NCI-H1092 (cell line): ENCODE measurements at places on chromosomes 5 and 9.

DNA sequence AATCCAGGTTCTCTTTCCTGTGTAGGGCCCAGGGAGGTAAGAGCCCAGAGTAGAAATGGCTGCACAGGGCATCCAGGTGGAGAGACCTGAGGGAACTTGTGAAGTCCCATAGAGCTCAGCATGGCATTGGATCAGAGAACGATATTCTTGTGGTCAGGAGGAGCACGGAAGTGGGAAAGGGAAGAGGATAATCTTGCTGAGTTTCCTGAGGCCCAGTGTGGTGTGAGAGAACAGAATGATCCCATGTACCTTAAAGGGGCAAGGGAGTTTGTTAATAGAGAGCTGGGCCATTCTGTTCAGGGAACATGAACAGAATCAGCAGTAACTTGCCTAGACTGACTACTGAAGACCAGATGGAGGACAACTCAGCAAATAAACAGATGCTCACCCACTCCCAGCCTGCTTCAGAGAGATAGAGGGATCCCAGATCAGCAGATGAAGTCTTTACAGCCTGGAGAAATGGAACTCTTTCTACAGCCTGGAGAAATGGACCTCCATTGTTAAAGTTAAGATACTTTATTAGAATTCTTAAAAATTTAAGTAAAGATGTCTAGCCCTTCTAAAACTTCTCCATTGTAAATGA, 119.7 kb upstream of the ELL2 start:
- DNase-seq: no peak

DNA sequence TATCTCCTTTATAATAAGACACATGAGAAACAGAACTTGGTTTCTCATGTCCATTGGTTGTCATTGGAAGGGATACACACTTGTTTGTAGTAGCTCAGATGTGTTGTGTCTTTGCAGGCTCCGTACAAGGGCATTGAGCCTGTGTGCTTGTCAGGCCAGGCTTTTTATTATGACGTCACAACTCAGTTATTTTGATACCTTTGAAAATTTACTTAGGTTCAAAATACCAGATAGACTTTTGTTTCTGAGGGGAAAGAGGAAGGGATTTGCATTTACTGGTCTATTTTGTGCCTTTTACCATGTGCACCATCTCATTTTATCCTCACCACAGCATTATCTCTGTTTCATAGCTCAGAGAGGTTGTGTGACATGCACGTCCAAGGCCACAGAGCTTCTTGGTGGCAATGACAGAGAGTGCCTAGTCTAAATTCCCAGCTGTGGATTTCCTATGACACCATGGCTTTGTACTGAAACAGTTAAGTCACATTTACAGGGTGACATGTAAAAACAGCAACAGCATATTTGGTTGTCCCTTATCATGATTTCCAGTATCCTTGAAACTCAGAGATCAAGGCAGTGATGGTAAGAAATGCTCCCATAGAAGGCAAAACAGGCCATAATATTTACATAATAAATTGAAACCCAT, 268.7 kb downstream of the AOPEP start:
- DNase-seq: no peak

- no peak for DNase-seq
Measured at GRCh38 chr9:113770396-113770795, 105.7 kb upstream of the ZNF618 start.

DNA sequence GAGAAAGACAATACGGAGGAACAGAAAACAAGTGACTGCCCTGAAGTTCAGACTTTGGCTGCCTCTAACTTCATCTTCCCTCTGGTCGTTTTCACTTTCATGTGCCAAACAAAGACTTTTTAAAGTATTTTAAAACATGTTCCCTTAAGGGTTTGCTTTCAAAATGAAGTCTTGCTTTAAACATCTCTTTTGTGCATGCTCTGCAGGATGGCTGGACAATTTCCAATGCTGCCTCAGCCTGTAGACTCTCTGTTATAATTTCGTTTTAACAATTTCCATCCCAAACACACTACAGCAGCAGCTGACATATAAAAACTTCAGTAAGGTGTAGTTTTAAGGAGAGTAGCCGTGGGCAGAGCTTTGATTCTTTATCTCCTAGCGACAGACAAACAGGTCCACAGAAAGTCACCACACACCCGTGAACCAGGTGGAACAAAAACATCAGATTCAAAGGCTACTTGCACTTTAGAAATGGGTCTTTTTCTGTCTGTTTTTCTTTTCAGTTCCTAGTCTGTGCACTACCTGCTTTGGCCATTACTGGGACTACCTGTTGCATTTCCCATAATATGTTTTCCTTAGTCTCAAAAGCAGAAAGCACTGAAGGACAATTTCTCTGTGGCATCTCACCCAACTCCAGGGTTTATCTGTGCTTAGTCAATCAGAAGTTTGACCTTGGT, 308.9 kb downstream of the DTWD2 start:
- no peak for DNase-seq

DNA sequence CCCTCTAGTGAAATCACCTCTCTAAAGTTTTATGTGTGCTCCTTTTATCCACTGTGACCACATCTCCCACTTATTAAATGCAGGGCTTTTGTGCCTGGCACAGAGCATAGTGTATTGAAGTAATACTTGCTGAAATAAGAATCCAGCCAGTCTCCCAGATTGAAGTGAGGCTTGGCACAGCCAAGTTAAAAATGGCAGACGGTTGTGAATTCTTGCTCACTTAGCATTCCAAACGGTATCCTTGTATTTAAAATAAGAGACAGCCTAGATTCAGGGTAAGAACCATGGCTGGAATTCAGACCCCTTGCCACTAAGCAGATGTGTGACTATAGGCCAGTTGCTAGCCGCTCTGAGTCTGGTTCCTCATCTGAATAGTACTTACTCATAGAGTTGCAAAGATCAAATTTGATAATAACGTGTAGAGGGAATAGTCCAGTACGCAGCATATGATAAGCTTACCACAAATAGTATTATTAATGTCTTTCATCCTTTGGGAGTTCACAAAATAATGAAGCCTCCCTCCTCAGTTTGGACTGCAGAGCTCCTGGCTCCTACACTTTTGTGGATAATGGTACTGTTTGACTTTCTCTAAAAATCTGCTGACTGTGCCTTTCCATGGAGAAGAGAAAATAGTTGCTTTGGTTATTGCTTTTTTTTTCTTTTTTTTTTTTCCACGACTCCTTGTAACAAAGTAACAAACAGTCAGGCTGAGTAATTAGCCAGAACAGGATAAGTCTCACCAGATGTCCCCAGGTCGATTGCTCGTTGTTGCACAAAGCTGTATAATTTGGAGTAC, 51.5 kb downstream of the FGF1 start:
- DNase-seq: no peak

DNA sequence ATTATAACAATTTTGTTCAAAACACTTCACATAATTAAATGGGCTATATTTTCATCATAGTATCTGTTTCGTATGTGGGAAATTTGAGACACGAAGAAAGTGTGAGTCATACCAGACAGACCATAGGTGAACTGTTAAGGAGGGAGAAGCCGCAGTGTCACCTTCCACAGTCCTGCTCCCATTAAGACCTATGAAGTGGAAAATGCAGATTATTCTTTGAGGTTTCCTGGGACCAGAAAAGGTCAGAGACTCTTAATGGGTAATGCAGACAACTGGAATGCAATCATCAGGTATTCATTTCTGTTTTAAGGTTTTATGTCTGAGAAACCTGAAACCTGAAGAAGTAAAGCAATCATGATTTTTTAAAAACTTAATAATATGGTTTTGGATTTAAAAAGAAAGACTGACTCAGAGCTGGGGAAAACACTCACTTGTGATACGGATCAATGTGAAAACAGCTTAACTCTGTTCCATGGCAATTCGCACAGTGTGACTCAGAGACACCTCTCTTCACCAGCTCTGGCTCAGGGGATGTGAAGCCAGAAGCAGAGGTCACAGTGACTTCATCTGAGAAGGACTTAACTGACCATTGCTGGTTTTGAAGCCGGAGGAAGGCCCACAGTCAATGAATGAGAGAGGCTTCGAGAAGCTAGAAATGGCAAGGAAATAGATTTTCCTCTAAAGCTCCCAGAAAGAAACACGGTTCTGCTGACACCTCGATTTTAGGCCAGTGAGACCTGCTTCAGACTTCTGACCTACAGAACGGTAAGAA, 17.2 kb upstream of the GCNT1 start:
- no peak for DNase-seq

GRCh38 chr5:15383469-15383868, 116.5 kb upstream of the FBXL7 start:
- no peak for DNase-seq

DNA sequence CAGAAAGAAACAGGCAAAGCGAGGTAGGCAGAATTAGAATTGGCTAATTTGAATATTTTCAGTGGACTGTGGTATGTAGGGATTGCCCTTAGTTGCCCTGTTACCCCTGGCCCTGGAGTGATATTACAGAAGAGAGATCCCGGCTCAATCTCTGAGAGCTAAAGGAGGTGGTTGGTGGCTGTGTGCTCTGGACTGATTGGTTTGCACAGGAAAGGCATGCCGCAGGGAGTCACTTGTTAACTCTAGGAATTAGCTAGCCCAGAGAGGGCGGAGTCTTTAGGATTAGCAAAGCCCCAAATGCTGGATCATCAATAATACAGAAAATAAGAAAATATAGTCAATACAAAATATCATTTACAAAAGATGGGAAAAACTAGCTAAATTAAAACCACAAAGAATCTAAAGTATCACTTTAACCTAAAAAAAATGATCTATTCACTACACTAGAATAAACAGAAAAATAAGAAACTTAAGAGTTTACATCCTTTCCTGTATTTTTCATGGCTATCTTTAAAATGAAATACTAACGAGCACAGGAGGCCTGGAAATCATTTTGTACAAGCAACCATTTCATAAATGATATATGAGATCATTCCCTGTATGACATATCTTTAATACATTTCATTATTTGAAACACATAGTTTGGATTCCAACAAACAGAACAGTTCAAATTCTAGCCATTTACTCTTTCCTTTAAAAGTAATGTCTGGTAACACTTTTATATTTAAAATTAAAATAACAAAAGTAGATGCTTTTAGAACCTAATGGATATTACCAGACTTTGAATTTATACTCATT, 71.1 kb downstream of the GNAQ start:
- no peak for DNase-seq

DNA sequence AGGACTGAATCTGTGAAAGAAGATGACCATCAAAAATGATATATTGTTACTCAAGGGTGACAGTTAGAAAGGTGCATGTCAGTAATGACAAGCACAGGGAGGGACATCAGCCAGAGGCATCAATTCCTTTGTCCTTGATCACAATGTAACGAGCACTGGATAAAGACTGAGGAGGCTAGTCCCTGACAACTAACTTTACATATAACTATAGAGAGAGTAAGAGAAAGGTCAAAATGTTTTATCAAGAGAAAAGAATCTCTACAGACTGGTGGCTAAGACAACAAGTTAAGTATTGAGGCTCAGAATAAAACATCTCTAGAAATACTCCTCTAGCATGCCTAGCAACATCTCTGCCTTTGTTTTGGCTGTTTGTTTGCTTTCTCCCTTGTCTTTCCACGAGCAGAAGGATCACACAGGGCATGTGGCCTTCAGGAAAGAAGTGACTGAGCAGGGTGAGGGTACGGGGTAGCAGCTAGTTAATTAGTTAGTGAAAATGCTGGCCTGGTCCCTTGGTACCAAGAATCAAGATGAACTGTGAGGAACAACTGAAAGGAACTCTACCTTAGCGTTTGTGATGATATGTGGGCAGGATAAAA, 724.1 kb upstream of the MEF2C start:
- DNase-seq: no peak

DNA sequence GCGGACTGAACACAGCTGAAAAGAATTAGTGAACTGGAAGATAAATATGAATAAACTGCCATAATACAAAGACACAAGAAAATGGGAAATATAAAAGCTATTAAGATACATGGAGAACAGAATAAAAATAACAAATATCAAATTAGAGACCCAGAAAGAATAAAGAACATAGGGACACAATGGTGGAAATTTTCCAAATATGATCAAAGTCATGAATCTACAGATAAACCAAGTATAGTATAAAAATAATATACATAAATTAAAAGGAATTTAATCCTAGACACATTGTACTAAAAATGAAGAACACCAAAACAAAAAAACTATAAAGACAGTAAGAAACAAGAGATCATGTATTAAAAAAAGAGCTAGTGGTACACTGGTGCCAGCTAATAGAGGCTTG, 194.9 kb downstream of the MLLT3 start:
- DNase-seq: no peak

DNA sequence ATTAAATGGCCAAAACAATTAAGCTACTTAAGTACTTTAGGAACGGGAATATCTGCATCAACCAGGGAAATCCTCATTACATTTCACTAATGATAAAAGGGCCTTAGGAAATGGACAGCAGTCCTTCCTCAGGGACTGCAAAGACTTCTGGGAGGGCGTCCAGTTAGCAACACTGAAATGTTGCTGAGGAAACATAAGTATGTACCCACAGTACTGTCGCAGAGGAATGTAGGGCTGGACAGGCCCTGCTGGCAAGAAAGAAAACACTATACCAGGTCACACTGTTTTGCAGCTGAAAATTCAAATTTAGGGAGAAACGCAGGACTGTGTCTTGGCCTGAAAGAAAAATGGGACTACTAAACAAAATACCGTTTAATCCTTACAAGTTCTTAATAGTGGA, 1.3 kb downstream of the C5orf15 start:
- no peak for DNase-seq

GRCh38 chr5:36561601-36562000, 44.8 kb upstream of the SLC1A3 start:
- no peak for DNase-seq

- no peak for DNase-seq
Measured at GRCh38 chr5:138366632-138367382, 14.3 kb downstream of the KDM3B start.

DNA sequence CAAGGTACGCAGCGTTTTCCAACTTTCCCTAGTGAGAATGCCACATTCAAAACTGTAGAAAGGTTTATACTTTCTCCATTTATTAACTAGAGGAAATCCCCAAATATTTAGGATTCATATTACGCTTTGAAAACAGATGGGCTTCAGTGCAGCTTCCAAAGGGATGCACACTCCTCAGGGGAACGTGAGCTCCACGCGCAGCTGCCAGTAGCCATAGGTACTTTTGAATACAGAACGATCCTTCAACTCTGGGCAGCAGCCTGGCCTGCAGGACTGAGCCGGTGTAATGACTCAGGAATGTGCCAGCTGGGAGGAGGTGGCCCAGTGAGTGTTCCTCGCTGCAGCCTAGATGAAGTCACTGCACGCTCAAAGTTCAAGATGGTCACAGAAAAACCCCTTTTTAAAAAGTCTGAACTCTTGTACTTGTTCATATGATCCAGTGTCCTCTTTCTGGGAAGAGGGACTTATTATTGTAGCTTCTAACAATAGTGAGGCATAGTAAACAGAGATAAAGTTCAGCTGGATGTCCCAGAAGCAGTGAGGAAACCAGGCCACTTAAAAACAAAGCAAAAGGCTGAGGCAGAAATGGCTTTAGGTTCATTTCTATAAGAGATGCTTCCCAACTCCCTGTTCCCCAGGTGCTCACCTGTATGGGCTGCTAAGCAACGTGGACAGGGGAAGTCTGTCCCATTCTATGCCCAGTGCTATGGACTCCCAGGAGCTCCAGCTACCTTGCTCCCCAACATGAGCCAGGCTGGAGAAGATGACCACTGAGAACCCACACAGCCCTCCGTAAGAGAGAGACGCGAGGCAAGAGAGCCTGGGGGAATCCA, 130.0 kb downstream of the LHFPL2 start:
- DNase-seq: no peak

GRCh38 chr9:4344946-4345345, 45.1 kb upstream of the GLIS3 start:
- DNase-seq: no peak

- no peak for DNase-seq
Measured at GRCh38 chr5:36156619-36157018, 4.7 kb downstream of the SKP2 start.

GRCh38 chr5:128271859-128272464, 188.4 kb downstream of the SLC12A2 start:
- DNase-seq: no peak

- no peak for DNase-seq
Measured at GRCh38 chr9:88905506-88905905, 85.8 kb upstream of the S1PR3 start.
